AML-193 (cell line): ENCODE measurements at places on chromosomes 13 and 19.

GRCh38 chr19:6297202-6297601, 17.4 kb upstream of the MLLT1 start:
- no peak for DNase-seq

DNA sequence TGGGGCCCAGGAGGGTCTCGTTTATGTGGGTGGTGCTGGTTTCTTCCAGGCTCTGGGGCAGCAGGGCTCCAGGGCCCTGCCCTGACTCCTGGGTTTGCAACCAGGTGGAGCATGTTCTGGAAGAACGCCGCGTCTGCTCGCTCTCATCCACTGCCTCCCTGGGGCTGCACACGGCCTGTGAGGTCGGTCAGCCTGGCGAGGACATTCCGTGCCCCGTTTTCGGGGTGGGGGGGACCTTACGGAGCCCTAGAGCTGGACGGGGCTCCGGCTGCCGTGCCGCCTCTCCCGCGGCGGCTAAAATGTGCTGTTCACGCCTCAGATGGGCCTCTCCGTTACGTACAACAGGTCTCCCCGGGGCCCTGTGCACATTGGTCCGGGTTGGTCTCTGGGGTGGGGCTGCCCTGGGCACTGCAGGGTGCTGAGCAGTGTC, 3.3 kb downstream of the GNA11 start:
- no peak for DNase-seq

DNA sequence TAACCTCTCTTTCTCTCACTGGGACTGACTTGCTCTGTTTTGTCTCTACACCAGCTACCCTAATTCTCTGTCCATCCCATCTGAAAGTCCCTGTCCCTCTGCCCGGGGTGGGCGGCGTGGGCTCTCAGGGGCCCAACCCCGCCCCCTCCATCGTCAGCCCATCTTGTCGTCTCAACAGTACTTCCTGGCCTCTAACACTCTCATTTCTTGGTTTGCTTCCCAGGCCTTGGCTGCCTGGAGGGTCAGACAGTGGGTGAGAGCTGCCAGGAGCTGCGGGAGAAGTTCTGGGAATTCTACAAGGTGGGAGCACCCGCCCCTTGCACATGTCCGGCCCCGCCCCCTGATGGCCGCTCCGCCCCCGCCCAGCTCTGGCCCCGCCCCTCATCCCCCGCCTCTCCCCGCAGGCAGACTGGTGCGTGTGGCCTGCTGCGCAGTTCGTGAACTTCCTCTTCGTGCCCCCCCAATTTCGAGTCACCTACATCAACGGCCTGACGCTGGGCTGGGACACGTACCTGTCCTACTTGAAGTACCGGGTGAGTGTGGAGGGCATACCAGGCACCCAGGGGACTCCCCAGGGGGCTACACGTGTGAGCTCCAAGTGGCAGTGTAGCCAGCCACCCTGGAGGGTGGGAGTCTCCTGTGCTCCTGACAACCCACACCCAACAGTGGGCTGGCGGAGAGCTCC, 1.7 kb downstream of the MPV17L2 start:
- DNase-seq = no peak

DNA sequence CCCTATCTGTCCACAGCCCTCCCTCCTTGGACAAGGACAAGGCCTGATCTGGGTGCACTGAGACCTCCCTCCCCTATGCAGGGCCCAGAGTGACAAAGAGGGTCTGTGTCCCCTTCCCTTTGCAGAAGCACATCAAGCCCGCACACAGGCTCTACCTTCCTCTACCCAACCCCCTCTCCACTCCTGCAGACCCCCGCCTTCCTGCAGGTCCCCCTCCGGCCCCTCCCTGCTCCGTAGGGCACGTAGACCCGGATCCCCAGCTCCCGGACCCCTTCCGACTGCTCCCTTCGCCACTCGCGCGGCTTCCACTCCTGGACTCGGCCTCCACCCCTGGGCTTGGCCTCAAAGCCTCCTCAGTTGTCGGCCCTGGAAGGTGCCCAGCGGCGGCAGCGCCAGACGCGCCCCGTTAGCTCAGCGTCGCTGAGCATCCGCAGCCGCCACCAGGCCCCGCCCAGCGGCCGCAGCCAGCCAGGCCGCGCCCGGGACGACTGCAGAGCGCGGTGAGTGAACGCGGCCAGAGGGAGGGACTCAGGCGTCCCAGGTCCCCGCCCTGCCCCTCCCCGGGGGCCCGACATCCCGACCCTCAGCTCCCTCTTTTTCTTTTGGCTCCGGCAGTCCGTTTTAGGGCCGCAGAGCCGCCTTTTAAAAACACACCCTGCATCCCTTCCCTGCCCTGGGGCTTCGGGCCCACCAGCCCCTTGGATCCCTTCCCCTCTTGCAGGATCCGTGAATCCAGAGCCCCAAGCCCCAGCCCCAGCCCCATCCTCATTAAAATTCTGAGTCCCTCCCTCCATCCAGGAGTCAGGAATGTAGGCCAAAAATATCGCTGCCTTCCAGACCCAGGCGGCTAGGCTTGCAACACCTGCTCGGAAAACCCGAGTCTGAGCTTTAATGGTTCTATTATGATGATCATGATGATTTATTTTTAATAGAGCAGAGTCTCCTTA, 1.5 kb upstream of the MYADM start:
- no peak for DNase-seq

GRCh38 chr19:41702171-41702651, 6.2 kb upstream of the CEACAM5 start:
- DNase-seq = no peak

- no peak for DNase-seq
These were observed 8.6 kb upstream of the NAPA start for GRCh38 chr19:47523473-47523872.

DNA sequence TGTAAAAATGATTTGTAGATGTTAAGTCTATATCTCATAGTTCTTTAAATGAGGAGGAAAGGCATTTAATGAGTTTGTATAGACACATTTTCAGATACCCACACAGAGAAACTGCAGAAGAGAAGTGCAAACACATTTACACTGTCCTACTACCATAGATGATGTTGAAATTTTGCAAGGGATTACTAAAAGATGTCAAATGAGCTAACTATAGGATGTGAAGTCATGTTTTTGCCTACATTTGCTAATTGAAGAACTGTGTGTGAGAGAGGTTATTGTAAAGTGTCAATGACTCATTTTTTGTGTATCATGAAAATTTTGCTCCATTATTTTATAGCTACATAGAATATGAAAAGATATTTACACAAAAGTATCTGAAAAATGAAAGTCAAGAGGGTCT, 178.9 kb downstream of the ITGBL1 start:
- peak; percentile 10 for DNase-seq

- DNase-seq = no peak
These were observed 989.9 kb downstream of the OLFM4 start for GRCh38 chr13:54018485-54018884.

DNA sequence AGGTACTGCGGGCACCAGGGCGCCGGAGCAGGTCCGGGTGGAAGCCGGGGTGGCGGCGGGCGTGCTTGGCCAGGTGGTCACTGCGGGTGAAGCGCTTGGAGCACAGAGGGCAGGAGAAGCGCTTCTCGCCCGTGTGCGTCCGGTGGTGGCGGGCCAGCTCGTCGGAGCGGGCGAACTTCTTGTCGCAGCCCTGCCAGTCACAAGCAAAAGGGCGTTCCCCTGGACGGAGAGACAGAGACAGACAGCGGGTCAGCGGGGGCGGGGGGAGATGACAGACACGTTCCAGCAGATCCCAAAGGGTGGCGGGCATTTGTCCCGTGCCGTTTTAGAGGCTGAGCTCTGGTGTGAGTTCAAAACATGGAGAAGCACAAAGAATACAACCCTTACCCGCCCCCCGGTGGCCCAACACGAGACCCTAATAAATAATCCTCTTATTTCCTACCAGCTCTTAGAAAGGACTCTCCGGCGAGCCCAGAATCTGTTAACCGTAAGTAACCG, 6.3 kb upstream of the REXO1 start:
- no peak for DNase-seq

DNA sequence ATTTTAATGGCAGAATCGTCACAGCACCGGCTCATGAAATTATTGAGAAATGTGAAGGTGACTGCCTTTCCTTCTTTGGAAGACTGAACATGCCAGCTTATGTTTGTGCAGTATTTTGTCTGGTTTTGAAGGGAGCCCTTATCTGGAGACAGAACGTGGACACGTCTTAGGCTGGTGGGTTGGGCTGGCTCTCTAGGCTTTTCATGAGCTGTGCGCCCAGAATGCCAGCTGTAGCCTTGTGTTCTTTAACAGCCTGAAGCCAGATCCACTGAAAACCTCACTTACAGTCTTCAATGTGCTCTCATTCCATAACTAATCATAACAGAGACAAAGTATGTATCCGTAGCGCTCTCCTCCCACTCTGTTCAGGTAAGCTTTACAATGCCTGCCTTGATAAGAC, 184.4 kb upstream of the HTR2A start:
- no peak for DNase-seq

- DNase-seq = no peak
These were observed 135.2 kb downstream of the ATP11A start for GRCh38 chr13:112825071-112825470.

- no peak for DNase-seq
These were observed 71.9 kb downstream of the SUCLA2 start for GRCh38 chr13:47929156-47929555.

DNA sequence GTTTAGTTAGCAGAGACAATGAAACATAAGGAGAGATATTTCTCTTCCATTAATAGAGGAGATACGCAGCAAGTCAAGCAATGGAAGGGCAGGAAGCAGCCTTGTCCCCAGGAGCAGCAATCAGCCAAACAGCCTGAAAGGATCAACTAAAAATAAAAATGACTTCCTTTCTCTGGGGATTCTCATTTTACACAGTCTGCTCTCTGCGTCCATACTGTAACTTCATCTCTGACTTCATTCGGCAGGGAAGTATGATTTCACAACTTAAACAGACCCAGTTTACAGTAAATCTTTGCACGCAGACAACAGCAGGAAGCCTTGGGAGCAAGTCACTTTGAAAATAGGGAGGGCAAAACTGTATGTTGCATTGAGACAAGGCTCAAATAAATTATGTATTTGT, 826.7 kb downstream of the DIAPH3 start:
- peak; percentile 25 for DNase-seq

DNA sequence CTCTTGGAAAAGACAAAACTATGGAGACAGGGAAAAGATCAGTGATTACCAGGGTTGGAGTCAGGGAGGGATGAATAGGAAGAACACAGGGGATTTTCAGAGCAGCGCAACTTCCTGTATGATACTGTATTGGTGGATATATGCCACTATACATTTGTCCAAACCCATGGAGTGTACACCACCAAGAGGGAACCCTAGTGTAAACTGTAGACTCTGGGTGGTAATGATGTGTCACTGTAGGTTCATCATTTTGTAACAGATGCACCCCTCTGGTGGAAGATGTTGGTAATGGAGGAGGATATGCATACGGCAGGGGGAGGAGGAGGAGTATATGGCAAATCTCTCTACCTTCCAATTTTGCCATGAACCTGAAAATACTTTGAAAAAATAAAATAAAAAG, 68.1 kb downstream of the UFM1 start:
- peak; percentile 61 for DNase-seq

DNA sequence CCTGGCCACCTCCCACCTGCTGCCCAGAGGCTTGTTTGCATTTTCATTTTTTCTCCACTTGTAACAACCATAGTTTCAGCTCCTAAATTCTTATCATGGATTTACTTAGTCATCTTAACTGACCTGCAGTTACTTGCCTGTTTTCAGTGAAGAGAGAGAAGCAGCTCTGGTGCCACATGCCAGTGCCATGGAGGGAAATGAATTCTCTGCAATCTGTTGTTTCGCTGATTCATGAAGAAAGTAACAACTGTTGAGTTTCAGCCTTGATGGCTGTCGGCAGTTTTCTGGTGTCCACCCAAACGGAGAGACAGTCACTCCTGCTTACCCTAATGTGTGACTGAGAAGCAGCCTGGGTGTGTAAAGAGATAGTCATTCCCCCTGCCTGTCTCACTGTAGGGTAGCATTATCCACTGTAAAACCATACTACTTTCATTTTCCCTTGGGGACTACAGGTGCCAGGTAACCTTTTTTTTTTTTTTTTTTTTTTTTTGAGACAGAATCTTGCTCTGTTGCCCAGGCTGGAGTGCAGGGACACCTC, 116.1 kb downstream of the DNAJC3 start:
- no peak for DNase-seq

GRCh38 chr13:114154476-114154875, 22.1 kb upstream of the RASA3 start:
- DNase-seq = no peak

- no peak for DNase-seq
These were observed 66.6 kb downstream of the ARHGEF18 start for GRCh38 chr19:7415163-7415856.

DNA sequence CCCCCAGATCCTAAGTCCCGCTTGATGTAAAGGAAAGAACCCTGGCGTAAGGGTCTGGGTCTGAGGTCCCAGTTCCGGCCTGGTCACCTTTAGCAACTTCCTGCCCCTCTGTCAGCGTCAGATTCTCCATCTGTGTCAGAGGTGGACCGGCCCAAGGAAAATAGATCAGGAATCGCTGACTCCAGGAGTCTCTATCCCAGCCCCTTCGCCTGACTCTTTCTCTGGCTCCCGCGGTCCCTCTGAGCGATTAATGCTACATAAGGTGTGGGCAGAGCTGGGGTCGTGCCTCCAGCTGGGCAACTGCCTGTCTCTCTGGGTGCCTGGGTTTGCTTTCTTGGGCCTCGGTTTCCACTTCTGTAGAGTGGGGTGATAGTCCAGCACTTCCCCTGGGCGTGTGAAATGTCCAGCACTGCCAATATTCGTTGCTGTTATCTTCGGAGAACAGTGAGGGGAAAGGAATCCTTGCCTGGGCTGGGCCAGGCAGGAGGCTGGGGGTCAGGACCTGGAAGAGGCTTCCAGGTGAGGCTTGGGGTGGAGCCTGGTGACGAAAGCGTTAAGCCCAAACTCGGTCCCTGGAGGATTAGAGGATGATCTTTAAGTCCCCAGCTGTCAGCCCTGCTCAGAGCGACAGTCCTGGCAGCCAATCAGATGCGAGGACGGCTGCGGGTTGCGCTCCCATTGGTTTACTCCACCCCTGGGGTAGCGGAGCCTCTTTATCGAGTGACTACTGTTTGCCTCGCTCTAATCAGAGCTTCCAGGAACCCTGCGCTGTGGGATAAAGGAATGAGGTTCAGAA, 767 bp downstream of the ABCA7 start:
- peak; percentile 26 for DNase-seq

- peak; percentile 56 for DNase-seq
These were observed 4.5 kb downstream of the FAM174C start for GRCh38 chr19:1279782-1280341.

GRCh38 chr13:34816245-34816884, 125.7 kb upstream of the NBEA start:
- no peak for DNase-seq

GRCh38 chr19:49758292-49758691, 4.8 kb downstream of the TSKS start:
- no peak for DNase-seq

DNA sequence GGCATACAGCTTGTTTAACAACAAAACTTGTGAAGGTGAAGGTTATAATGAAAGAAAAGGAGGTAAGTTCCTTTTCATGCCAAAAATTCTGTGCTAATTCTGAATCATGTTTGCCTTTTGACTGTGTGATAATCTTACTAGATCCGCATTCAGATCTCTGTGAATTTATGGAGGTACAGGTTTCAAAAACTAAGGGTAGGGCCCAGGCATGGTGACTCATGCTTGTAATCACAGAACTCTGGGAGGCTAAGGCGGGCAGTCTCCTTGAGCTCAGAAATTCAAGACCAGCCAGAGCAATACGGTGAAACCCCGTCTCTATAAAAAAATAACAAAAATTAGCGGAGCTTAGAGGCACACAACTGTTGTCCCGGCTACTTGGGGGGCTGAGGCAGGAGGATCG, 45.9 kb downstream of the PCDH9 start:
- DNase-seq = no peak
